ENCODE measurements at places on chromosomes 13 and 19.

DNA sequence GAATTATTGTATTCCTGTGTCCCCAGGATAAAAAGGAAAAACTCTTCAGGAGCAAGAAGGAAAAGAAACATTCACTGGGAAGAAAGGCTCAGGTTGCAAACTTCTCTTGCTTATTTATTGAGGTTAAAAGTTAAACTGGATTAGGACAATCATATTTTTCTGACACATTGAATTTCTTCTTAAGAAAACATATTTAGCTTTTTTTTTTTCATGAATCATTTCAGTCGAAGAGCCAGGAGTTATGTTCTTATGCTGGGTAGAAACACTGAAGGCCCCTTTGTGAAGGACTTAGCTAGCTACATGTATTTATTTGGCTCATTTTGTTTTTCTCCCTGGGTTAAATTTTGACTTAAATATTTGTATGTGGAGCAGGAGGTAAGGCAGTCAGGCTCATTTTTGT lies 434.0 kb downstream of the KLF5 start:
- DNase-seq, result no peak

- no peak for DNase-seq
Measured at GRCh38 chr19:6374161-6374709, 1.5 kb downstream of the PSPN start.

DNA sequence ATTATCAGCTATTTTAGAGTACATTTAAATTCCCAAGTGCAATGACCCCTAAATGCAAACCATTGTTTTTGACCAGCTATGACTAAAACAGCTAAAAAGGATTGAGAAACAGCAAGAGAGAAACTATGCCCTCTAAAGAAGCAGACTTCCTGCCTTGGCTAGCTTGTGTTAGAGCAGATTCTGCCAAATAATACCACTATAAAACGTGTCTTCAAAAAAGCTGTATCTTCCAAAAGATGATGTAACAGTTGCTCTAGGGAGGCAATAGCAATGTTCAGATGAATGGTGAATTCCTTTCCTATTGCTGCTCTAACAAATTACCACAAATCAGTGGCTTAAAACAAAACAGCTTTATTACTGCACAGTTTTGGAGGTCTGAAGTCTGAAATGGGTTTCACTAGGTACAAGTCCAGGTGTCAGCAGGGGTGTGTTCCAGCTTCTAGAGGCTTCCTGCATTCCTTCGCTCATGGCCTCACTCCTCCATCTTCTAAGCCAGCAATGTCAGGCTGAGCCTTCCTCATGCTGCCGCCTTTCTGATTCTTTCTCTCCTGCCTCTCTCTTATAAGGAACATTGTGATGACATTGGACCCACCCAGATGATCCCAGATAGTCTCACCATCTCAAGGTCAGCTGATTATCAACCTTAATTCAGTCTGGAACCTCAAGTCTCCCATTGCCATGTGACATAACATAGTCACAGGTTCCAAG lies 84.5 kb downstream of the LRRC63 start:
- no peak for DNase-seq

DNA sequence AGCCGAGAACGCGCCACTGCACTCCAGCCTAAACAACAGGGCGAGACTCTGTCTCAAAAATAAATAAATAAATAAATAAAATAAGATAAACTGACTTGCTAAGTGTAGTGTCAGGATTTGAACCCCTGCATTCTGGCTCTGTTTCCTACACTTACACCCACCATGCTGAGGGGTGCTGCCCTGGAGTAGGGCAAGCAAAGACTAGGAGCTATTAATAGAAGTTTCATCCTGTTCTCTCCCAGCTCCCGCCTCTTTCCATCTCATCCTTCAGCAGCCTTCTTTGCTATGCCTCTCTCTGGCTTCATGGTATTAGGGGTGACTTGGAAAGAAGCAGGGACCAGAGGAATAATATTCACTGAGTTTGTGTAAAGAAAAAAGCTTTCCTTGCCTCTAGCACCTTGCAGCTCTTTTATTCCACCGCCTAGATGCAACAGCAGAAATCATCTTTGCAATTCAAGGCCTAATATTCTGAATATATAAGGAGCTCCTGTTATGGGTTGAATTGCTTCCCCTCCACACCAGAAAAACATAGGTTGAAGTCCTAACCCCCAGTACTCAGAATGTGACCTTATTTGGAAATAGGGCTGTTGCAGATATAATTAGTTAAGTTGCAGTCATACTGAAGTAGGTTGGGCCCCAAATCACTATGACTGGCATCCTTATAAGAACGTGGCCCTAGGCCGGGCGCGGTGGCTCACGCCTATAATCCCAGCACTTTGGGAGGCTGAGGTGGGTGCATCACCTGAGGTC lies 8.7 kb upstream of the PLAUR start:
- no peak for DNase-seq

DNA sequence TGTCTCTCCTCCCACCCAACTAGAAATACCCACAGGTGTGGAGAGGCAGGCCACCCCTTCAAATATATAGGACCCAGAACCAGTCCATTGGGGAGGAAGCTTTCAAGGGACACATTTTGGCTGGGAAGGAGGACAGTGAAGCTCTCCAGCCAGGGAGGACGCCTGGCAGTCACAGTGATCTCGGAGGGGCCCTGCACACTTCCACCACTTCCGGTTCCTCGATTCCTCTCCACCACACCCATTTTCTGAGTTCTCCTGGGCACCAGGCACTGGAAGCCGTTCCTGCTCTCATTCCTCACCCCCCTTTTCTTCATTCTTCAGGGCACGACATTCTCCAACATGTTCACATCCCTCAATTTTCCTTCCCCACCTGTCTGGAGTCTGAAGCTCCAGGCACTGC lies 30.4 kb upstream of the CEACAM21 start:
- DNase-seq, result no peak

- no peak for DNase-seq
Measured at GRCh38 chr13:113059891-113060290, 45.7 kb upstream of the F7 start.

DNA sequence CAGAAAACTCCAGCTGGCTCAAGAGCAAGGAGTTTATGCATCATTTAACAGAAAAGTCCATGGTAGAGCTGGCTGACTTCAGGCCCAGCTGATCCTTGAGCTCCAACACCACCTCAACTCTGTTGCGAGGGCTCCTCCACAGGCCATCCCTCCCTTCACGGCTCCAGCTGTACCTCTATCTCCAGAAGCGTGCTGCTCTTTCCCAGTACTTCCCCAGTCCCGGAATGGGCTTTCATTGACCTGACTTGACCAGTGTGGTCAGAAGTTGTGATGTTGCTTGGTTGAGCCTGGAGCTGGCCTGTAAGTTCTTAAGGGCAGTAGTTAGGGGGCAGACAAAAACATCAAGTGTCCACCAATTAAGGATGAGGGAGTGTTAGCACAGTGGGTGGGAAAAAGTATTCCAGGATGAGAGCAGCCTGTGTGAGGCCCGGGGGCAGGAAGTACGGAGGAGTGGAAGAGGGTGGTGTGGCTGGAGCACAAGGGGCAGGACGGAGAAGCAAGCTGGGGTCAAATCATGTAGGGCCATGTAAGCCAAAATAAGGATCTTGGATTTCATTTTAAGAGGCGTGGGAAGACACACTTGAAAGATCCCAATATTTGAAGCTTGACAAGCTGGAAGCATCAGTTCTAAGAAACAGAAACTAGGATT lies 24.0 kb downstream of the SKA3 start:
- DNase-seq, result no peak

DNA sequence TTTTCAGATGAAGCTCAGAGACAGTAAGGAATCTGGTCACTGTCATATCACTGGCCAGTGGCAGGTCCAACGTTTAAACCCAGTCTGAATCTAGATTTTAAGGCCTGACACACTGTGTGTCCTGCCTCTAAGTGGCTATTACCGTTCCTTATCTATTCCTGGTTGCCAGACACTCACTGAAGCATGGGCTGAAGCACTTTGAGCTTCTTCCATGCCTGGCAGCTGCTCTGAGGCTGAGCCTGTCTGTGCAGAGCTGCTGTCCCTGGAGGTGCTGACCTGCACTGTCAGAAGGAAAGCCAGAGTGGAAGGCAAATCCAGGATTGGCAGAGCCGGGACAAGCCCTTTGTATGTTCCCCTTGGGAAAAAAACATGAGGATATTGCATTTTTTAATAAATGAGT lies 109.2 kb upstream of the SLC7A1 start:
- DNase-seq, result no peak

Data from activated naive CD8-positive, alpha-beta T cell treated with anti-CD3 and anti-CD28 coated beads, Interleukin-2, amount 10 ng/mL, durations not matched to agents 7 days and 5 days (primary cell).